ENCODE measurements at places on chromosomes 5 and 9.

- DNase-seq: no peak
Measured at GRCh38 chr9:91410161-91410560, 13.5 kb downstream of the NFIL3 start.

- no peak for DNase-seq
Measured at GRCh38 chr9:818958-819357, 22.5 kb upstream of the DMRT1 start.

DNA sequence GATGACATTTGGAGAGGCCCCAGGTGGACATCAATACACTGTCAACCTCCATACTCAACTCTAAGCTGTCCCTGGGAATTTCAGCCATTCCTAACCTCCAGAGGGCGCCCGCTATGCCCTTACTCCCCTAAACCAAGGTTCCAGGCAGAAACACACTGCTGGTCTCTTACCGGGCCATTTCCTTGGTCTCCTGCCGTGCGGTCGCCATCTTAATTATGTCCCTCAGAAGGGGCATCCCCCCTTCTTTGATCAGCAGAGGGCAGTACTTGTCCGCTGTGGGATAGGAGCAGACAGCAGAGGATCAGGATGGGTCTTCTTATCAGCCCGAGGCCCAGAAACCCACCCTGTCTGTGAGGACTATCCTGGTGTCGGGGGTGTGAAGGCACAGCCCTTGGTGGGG, 9.3 kb upstream of the ZDHHC12 start:
- no peak for DNase-seq

GRCh38 chr9:97853844-97854695, 1.0 kb downstream of the FOXE1 start:
- peak; percentile 42 for DNase-seq

DNA sequence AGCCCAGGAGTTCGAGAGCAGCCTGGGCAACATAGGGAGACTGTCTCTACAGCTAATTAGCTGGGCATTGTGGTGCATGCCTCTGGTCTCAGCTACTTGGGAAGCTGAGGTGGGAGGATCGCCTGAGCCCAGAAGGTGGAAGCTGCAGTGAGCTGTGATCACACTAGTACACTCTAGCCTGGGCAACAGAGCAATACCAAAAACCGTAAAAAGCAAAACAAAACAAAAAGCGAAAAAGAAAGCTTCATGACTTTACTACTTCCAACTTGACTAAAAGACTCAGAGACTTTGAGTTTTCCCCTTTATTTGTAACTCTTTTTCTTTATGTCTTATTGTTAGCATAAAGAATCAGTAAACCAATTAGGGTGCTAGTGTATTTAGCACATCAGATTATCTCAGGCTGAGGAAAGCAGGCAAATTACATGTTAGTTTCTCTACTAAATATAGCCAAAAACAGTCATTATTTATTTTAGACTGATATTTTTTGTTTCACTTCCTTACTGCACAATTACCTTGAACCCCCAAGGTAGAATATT, 5.4 kb downstream of the RAD17 start:
- DNase-seq: no peak

- no peak for DNase-seq
Measured at GRCh38 chr5:77394064-77394715, 97.9 kb downstream of the WDR41 start.

Data from CD4-positive, alpha-beta T cell (primary cell).